HCT116 (cell line): ENCODE measurements at places on chromosomes 16 and 17.

DNA sequence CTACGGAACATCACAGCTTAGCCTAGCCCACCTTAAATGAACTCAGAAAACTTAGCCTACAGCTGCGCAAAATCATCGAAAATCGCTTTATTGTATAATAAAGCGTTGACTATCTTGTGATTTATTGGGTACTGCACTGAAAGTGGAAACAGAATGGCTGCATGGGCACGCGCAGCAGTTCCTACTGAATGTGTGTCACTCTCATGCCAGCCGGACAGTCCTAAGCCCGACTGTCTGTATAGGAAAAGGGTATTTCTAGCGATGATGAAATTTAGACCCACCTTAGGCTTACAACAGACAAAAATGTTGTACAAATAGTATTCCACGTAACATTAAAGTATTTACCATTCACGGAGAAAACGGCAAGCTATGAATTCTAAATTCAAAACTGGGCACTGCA lies 9.3 kb downstream of the FBXO31 start:
- no peak for DNase-seq

- no peak for DNase-seq
These were observed 15.2 kb upstream of the HERPUD1 start for GRCh38 chr16:56916571-56917403.

DNA sequence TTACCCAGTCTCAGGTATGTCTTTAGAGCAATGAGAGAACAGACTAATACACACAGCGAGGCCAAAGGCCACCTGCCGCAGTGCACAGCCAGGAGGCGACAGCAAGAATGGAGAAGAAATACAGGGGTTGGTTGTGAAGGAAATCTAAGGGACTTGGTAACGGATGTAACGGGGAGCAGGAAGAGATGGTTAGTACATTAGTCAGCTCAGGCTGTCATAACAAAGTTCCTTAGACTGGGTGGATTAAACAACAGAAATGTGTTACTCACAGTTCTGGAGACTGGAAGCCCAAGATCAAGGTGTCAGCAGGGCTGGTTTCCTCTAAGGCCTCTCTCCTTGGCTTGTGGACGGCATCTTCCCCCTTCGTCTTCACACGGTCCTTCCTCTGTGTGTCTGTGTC lies 47.1 kb downstream of the TVP23C start:
- no peak for DNase-seq

DNA sequence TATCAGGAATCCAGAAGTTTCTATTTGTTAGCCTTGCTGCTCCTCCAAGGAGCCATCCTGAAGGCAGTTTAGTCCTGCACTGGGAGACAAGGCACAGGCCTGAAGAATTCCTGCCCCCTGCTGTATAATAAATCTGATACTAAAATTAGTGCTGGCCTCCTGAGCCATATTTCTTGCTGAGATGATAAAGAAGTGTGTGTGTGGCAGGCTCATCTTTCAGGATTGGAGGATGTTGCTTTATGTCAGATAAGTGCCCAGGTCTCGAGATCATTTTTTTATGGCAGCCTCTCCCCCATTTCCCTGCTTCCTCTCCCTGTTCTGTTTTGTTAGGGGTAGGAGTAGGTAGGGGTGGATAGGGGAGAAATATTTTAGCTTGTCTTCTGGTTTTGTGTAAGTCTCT lies 26.0 kb downstream of the MSI2 start:
- no peak for DNase-seq

- no peak for DNase-seq
These were observed 13.8 kb downstream of the THRA start for GRCh38 chr17:40076591-40076990.

DNA sequence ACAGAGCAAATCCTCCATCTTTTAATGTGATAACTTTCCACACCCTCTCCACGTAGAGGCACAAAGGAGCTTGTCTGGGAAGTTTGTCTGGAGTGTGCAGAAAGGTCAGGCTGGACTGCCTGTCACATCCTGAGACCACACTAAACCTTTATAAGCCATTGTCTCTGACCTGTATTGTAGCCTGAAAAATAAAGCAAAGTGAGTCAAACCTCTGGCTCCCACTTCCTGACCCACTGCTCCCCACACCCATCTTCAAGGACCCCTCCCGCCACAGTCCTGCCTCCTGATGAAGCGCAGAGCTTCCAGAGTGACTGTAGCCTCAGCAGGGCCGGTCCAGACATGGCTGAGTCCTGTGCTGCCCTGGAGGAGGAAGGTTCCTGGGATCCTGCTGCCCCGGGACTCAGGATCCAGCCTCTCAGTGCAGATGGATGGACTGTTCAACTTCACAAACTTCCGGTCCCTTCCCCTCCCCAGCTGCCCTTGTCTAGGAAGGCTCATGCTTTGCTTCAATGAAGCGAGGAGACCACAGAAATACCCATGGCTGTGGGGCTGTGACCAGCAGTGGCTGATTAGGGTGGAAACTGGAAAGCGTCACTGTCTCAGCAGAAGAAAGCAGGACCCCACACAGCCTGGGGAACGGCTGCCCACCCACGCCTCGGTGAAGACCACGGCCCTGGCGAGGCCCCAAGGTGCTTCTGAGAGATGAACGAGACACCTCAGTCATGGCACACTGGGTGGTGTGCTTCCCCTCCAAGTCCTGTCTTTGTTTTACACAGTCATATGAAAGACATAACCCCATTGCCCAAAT lies 30.9 kb upstream of the CLEC18B start:
- DNase-seq = no peak

- no peak for DNase-seq
These were observed 13.2 kb downstream of the AANAT start for GRCh38 chr17:76480632-76481031.

DNA sequence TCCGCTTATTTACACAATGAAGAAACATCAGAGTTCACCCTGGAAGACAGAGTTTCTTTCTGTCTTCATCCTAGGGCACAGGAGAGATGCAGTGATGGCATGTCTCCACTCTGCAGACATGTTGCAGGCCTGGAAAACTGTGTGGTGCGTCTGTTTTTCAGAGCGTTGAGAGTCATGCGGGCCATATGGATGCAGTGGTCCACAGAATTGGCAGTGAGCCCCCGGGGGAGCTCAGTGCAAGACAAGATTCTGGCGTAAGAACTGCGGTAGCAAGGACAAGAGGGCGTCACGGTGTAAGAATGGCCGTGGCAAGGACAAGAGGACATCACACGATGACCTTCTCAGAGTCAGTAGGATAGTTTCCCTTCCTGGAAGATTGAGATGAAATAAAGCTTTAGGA lies 654.0 kb downstream of the MAF start:
- no peak for DNase-seq

- DNase-seq = no peak
These were observed 24.2 kb downstream of the FAM20A start for GRCh38 chr17:68576811-68577496.

DNA sequence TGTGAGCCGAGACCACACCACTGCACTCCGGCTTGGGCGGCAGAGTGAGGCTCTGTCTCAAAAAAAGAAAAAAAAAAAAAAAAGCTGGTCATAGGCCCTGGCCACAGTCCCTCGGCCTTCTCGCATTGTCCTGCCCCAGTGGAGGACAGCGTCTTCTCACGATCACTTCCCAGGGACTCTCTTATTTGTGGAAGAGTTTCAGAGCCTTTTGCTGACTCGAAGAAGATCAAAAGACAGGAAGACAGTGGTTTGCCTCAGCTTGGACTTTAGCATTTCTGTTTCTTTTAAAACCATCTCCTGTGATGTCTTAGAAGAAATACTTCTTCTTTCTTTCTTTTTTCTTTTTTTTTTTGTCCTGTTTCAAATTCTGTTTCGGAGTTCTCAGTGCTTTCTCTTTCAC lies 210.0 kb downstream of the FTO start:
- DNase-seq = no peak

GRCh38 chr16:1696863-1697262 lies 9.1 kb upstream of the MAPK8IP3 start:
- DNase-seq = no peak

DNA sequence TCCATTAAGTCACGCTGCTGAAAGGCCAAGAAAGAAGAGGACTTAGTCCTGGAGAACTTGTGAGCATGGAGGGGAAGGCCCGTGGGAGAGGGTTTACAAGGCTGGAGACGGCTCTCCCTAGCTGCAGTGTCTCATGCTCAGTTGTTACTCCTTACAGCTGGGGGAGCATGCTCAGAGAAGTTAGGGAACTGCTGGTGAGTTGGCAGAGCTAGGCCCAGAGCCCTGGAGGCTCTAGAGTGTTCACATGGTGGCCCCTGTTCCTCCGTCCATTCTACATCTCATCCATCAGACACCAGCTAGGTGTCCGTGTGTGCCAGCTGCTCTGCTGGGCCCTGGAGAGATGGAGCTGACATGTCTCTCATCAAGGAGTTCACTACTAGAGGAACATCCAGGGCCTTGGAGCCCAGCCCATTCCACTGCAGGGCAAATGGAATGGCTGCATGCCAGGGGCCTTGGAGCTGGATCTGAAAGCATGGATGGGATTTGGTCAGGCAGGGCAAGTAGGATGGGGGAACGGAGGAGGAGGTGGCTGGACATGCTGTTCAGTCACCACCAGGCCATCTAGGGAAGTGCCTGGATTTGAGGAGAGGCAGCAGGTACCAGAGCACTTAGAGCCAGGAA lies 6.3 kb downstream of the XYLT2 start:
- no peak for DNase-seq

DNA sequence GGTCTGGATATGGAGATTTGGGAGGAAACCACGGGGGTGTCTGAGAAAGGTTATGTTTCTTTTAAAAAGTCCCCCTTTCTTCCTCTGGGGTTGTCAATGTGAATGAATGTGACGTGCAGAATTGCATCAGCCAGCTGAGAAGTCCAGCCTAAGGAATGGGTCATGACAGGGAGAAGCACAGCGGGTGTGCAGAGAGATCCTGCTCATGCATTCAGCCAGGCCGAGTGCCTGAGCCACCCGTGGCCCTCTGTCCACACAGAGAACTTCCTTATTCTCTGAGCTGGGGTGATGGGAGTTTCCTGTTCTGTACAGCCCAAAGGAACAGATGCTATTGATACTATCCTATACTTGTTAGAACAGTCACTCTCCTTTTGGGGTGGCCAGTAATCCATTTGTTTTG lies 117.9 kb downstream of the CPPED1 start:
- no peak for DNase-seq

GRCh38 chr16:48157794-48158193 lies 2.0 kb upstream of the ABCC12 start:
- DNase-seq = no peak

DNA sequence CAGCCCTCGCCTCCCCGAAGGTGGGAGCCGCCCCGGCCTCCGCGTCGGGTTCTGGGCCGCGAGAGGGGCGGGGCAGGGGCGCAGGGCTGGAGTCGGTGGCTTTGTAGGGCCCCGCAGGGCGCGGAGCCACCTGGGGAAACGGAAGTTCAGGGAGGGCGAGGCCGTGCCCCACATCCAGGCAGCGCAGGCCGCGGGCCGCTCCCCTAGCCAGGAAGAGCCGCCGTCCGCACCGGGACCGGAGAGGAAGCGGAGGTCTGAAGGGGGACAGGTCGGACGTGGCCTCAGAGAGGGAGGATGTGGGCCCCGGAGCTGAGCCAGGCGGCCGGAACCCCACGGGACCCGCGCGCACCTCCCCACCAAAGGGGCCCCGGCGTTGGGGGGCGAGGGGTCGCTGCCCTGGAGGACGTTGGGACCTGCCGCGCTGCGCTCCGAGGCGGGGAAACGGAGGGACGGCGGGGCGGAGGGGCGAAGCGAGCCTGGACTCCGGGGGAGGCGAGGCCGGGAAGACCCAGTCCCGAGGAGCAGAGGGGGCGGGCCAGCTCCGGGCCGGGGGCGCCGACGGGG lies 482 bp upstream of the SLC16A3 start:
- DNase-seq = no peak

DNA sequence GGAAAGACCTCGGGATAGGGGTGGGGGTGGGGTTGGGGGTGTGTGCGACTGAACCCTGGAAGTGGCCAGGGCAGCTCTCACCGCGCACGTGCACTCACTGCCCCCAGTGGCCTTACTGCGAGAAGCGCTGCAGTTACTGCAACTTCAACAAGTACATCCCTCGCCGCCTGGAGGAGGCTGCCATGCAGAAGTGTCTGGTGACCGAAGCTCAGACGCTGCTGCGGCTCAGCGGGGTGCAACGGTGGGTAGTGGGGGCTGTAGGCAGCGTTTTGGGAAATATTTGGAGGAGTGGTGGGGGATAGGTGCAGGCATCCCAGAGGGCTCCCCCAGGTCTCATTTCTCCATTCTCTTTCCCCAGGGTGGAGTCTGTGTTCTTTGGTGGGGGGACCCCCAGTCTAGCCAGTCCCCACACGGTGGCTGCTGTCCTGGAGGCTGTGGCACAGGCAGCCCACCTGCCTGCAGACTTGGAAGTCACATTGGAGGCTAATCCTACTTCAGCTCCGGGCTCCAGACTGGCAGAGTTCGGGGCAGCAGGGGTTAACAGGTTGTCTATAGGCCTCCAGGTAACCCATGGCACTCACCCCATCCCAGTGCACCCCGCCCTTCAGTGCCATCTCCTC lies 972 bp downstream of the RSAD1 start:
- peak; percentile 77 for DNase-seq

- no peak for DNase-seq
These were observed 12.4 kb upstream of the SPOP start for GRCh38 chr17:49690256-49690655.

- DNase-seq = no peak
These were observed at the start of gene CX3CL1 for GRCh38 chr16:57372372-57373116. TSS of gene CX3CL1 (plus strand) at chr16:57372490. CDS start at chr16:57372569, 79 bp downstream.

GRCh38 chr16:57186872-57187854 lies 1.0 kb downstream of the RSPRY1 start:
- no peak for DNase-seq

- DNase-seq = no peak
These were observed 4.6 kb downstream of the CFAP20 start for GRCh38 chr16:58124601-58124915.

DNA sequence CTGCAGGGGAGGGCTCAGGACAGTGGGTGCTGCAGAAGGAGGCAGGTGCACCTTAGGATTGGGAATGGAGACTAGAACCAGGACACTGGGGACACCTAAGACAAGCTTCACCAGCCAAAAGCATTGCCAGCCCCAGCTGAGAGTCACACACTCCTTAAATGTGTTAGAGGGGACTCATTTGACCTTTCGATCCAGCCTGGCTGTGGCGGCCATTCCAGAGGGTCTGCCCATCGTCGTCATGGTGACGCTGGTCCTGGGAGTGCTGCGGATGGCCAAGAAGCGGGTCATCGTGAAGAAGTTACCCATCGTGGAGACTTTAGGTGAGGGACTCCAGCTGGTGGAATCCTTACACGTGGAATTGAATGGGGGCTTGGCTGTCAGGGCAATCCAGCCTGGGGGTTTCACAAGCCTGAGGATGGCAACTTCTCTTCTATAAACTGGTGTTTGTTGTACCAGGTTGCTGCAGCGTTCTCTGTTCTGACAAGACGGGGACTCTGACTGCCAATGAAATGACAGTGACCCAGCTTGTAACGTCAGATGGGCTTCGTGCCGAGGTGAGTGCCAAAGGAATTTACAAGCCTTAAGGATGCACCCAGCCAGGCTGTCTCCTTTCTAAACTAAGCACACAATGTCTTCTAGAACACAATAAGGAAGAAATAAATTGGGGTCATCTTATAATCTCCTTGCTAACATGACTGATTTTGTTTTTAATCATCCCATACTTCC lies 65.3 kb downstream of the MEAK7 start:
- no peak for DNase-seq

- no peak for DNase-seq
These were observed 5.9 kb downstream of the BAIAP2 start for GRCh38 chr17:81040791-81041337.

GRCh38 chr16:15618392-15618791 lies 24.6 kb downstream of the MARF1 start:
- no peak for DNase-seq

- no peak for DNase-seq
These were observed 67.0 kb downstream of the MPRIP start for GRCh38 chr17:17109256-17109655.
